SJSA1 (cell line): ENCODE measurements at places on chromosomes 12 and 14. TPM values are rescaled to one million over a fixed set of nuclear protein-coding genes. Genes with fewer than 3 reads are reported as not detected.

DNA sequence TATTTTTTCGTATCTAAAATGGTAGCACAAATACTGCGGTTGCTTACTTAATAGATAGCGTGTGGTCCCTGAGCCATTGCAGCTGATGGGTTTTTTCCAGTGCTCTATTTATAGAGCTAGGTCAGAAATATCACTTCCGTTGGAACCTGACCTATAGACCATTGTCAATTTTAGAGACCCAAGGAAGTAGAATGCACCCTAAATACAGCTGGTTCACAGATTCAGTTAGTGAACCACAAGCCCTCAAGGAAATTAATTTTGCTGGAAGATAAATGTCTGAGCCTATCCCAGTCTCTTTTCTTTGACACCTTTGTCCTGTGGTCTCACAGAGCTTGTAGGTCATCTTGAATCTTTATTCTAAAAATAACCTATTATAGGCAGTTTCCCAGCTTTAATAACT, 391.0 kb downstream of the ZFP36L1 start:
- no peak for DNase-seq

- DNase-seq, result no peak
Observed at GRCh38 chr14:24274101-24274543, 2.7 kb upstream of the RABGGTA start.

DNA sequence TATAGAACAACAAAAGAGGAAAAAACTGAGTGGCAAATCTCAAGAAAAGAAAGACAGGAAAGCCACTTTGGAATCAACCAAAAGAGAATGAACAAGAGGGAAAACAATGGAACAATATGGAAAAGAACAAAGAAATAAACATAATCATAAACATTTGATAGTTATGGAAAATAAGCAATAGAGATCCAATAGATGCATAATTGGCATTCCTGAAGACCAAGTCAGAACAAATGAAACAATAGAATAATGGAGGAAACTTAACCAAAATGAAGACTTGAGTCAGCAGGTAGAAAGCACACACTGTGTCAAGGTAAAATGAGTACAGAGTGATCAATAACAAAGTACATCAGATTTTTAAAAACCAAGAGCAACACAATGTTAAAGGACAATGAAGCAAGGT, 10.1 kb upstream of the RPS6KA5 start:
- DNase-seq, result no peak

DNA sequence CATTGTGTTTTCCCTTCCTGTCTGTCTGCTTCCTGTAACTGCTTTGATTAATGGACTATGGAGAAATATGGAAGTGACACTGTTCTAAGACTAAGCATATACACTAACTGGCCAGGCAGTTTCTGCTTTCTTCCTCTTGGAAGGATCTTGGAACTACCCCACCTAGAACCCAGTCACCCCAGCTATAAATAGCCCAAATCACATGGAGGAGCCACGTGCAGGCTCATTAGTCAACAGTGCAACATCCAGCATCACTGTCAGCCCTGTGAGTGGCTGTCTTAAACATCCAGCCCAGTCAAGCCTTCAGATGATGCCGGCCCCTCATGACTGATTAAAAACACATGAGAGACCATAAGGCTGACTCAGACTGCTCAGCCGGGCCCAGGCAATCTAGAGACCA, 39.2 kb downstream of the BCAT1 start:
- DNase-seq, result peak; percentile 62

Gene ASCL1
- total RNA-seq, result not detected in 2 replicates

DNA sequence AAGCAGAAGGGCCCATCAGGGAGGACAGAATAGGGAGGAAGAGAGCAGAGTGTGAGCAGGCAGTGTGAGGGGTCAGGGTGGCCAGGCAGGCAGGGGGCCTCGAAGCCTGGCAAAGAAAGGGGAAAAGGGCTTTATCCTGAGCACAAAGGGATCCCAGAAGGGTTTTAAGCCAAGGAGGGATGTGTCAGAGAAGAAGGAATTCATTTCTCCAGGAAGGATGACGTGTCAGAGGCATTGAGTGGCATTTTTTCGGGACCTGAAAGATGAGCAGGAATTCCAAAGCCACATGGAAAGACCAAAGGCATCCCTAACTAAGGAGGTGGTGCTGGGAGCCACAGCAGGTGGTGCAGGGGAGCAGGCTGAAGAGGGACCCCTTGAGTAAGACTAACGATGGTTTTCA, 132.1 kb downstream of the DICER1 start:
- DNase-seq, result no peak

DNA sequence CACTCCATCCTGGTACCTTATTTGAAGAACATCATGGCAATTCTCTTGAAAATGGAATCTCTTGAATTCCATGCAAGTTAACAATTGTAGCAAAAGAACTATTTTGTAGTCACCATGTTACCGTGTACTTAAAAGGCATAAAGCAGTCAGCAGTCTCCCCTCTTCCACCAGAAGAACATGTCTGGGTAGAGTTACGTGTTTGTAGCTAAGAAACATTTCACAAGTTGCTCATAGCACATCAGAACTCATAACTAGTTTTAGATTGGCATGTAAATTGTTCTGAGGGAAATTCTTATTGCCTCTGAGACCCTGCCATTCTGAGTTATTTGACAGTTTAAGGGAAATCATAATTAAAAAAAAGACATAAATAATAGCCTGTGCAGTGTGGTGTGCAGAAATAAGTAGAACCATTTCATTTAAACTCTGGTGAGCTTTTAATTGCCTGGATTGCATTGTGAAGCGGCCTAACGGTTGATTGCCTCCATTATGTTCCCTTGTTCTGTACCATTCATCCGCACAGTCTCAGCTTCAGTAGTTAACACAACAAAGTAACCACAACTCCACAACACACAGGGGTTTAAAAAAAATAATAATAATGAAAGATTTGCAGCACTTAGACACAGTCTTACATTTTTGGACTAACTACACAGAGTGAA, 2.6 kb downstream of the LMO3 start:
- DNase-seq, result no peak

DNA sequence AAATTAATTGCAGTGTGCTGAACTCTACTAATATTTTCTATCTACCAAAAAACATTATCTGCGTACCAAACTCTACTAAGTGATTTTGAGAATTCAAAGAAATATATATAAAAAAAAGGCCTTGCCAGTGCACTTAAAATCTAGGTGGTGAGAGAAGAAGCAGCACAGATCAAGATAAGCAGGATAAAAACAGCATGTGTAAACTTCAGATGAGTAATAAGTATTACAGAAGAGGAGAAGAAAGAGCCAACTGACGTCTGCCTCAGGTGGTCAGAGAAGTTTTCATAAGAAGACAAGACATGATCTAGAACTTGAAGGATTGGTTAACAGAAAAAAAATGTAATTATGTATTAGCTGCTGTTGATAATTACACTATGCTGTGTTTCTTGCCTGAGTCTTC, 166.4 kb downstream of the DUSP6 start:
- no peak for DNase-seq

- DNase-seq, result no peak
Observed at GRCh38 chr12:68080577-68080976, 79.0 kb downstream of the IFNG start.

Gene DPPA3
- not detected in 2 replicates for total RNA-seq

- DNase-seq, result no peak
Observed at GRCh38 chr14:58765843-58766242, 128.1 kb downstream of the DACT1 start.

DNA sequence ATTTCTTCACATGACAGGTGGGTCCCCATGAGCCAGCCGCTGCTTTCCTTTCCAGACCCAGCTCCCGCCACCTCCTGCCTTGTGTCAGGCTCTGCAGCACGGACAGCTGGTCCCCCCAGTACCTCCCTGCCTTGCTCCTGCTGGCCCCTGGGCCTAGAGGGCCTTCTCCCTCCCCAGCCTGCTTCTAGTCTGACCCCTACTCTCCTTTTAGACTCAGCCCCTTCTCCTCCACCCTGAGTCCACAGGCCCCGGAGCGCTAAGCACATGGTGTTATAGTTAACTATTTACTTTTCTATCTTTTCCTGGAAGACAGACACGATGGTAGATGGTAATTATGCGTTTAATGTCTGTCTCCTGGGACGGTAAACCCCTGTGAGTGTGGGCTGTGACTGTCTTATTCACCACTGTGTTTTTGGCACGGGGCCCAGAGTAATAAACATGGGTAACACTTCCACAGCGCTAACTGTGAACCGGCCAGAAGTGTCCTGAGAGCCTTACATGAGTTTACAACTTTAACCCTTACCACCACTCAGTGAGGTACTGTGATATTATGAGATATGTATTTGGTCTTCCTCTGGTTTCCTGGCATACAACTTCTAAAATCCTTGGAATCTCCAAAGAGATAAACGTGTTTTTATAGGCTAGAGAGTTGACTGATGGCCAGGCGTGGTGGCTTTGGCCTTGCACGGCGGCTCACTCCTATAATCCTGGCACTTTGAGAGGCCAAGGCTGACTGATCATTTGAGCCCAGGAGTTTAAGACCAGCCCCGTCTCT, 41.2 kb downstream of the DGLUCY start:
- DNase-seq, result peak; percentile 67

GRCh38 chr12:12693111-12693671, 2.8 kb downstream of the GPR19 start:
- DNase-seq, result no peak

- no peak for DNase-seq
Observed at GRCh38 chr12:20096430-20096829, 271.9 kb upstream of the PDE3A start.

GRCh38 chr14:103443111-103443510, 57.9 kb downstream of the MARK3 start:
- DNase-seq, result no peak

DNA sequence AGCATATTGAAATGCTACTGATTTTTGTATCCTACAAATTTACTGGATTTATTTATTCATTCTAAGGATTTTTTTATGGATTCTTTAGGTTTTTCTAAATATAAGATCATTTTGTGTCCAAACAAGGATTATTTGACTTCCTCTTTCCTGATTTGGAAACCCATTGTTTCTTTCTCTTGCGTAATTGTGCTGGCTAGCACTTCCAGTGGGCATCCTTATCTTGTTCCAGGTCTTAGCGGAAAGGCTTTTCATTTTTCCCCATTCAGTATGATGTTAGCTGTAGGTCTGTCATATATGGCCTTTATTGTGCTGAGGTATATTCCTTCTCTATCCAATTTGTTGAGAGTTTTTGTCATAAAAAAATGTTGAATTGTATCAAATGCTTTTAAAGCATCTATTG, 57.2 kb upstream of the RHOJ start:
- no peak for DNase-seq

Gene KRR1
- total RNA-seq, result 45.7 and 76.8 TPM in 2 replicates

Gene MPHOSPH9
- total RNA-seq, result 77.6 and 142 TPM in 2 replicates

DNA sequence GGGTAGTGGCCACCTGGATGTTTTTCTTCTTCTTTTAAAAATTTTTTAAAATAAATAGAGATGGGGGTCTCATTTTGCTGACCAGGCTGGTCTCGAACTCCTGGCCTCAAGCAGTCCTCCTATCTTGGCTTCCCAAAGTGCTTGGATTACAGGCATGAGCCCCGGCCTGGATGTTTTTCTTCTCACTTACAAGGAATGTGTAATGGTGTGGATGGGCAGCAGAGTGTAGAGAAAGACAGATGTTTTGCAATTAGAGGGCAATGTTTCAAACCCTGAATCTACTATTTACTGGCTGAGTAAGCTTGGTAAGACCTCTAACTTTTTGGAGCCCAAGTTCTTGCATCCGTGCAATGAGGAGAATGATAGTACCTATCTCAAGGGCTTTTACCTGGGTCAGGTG, 48.1 kb downstream of the ADCK1 start:
- DNase-seq, result no peak
